ENCODE measurements at places on chromosomes 4 and X.

DNA sequence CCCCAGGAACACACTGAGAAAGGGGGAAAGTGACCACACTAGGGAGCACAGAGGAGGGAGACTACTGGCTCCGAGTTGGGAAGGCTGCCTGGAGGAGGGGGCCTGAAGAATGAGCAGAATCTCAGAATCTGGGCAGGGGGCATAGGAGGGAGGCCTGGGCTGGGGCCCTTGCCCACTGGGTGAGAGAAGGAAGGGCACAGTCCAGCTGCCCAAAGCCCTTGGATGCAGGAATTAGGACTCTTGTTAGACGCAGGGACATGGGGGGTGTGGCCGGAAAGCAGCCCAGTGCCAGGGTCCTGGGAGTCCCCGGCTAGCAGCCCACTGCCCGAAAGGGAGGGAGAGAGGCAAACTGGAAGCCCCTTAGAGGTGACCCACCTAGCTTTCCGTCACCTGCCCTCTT is 1.9 kb upstream of the DUSP9 start:
- DNase-seq: no peak

DNA sequence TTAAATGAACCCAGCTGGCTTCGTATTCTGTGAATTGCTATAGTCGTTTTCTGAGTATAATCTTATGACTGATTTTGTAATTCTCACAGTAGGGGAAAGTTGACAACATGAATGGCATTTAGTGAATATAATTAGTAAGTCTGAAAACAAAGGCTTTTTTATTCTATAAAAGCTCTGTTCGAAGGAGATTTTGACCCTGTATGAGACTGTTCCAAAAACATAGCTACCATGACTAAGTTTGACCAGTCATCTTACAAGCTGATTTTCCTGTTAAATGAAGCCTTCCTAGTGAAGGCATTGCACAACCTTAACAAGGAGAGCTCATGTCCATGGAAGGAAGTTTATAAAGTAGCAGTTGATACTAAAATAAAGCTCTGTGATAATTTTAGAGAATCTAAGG is 242.3 kb downstream of the RPA4 start:
- no peak for DNase-seq

GRCh38 chrX:50973199-50973598 is 62.7 kb downstream of the BMP15 start:
- no peak for DNase-seq

DNA sequence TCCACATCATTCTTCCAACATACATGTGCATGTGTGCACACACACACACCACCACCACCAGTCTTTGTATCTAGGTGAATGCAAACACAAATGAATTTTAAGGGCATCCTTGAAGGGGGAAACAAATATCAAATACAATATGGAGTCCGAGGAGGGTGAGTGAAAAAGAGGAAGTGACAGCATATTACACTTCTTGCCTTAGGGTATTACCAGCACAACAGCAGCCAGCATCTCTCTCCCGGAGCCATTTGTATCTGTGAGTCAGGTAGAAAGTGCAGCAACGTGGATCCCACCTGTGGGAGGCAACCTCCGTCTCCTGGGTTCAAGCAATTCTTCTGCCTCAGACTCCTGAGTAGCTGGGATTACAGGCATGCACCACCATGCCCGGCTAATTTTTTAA is 483.2 kb downstream of the SMARCA1 start:
- no peak for DNase-seq

DNA sequence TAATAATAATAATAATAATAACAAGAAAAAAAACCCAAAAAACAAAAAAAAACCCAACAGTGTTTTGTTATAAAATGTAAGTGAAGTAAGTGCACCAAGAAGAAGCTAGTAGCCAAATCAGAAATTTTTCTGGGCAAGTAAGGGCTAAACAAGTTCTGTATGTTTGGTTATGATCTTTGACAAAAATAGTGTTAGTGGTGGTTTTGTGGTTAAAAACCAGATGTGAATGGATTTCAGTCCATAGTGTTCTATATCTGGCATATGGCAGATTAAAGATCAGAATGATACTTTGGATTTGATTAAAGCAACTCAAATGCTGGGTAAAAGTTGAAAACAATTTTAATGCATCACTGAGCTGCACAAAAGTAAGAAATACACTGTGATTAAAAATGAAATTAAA is 116.5 kb upstream of the NDST4 start:
- no peak for DNase-seq

- no peak for DNase-seq
Observed at GRCh38 chr4:183552274-183553146, 47.7 kb downstream of the ING2 start.

All from NCI-H1092 (cell line).